Colonic mucosa (tissue), 4 donors: ENCODE measurements at places on chromosomes 5 and 9. TPM values are rescaled to one million over a fixed set of nuclear protein-coding genes. Genes with fewer than 3 reads are reported as not detected.

Gene SLC25A2
- total RNA-seq = 0.21 TPM

Gene CRHBP
- total RNA-seq = 0.40 TPM

Gene SLC46A2
- not detected for total RNA-seq

Gene CCL28
- total RNA-seq = 56.8 TPM

Gene CCDC180
- total RNA-seq = 0.67 TPM

Gene PSAT1
- 7.5 TPM for total RNA-seq

Gene SURF2
- total RNA-seq = 18.7 TPM

Gene INSYN2B
- total RNA-seq = not detected

Gene C9
- 0.57 TPM for total RNA-seq

Gene SCGB3A2
- not detected for total RNA-seq

Gene MACROH2A1
- total RNA-seq = 191 TPM

Gene ITGA1
- 19.2 TPM for total RNA-seq

Gene SAP30L
- total RNA-seq = 47.0 TPM

Gene NMUR2
- not detected for total RNA-seq

Gene DND1
- total RNA-seq = 0.89 TPM

Gene PCDH12
- total RNA-seq = 1.1 TPM

Gene PAIP1
- 65.6 TPM for total RNA-seq

Gene LCN6
- 1.2 TPM for total RNA-seq

Gene ACOT12
- not detected for total RNA-seq

Gene MCTP1
- total RNA-seq = 10.3 TPM

Gene TAF11L2
- not detected for total RNA-seq

Gene NIPAL4
- not detected for total RNA-seq

Gene EIF4E1B
- total RNA-seq = not detected

Gene C9orf153
- total RNA-seq = not detected

Gene STING1
- 49.2 TPM for total RNA-seq

Gene ANGPTL2
- 2.7 TPM for total RNA-seq

Gene CAMK2A
- 0.05 TPM for total RNA-seq

Gene TMEM174
- total RNA-seq = not detected

Gene TRIM32
- total RNA-seq = 17.1 TPM

Gene RETREG1
- total RNA-seq = 56.8 TPM

Gene NAIF1
- 10.8 TPM for total RNA-seq

Gene DRD1
- total RNA-seq = not detected

Gene TAF11L10
- not detected for total RNA-seq

Gene ST8SIA4
- total RNA-seq = 6.2 TPM

Gene N4BP3
- 2.2 TPM for total RNA-seq

Gene SAPCD2
- 57.8 TPM for total RNA-seq

Gene PHF24
- not detected for total RNA-seq

Gene PDLIM4
- total RNA-seq = 14.3 TPM

Gene PCDHB15
- total RNA-seq = 1.8 TPM

Gene SLC6A19
- 0.67 TPM for total RNA-seq
